Inflammatory macrophage treated with lipopolysaccharide for 4 hours (primary cell): ENCODE measurements at places on chromosomes 3 and 15.

GRCh38 chr3:178486903-178487302, 49.3 kb upstream of the KCNMB2 start:
- no peak for DNase-seq

DNA sequence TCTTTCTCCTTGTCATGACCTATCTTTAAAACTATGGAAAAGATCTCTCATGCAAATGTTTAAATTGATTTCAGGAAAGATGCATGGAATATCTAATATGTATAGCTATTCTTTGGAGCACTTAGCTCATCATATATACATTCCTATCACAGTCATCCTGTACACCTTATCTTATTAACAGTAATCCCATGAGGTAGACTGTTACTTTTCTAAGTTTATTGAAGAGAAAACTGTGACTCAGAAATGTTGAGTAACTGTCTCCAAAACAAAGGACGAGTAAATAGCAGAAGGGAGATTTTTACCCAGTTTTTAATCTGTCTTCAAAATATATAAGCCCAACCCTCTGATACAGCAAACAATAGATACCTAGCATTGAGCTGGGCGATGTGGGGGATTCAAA, 308.3 kb downstream of the GAP43 start:
- DNase-seq, result no peak

GRCh38 chr3:56369914-56370313, 98.4 kb downstream of the ERC2 start:
- DNase-seq, result no peak

DNA sequence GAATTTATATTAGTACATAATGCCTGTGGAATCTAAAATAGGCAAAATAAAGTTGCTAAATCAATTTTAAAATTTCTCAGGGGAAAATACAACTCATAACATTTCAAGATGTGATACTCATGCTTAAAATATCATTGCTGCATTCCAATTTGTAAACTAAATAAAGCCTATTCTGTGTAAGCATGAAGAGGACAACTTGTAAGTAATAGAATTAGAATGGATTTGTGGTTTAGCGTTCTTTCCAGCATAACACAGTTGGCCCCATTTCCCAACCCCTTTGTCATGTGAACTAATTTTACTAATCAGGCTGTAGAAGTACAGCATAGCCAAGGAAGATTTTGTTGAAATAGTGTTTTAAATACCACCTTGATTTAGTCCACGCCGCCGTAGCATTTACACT, 437.2 kb downstream of the SI start:
- DNase-seq, result no peak

GRCh38 chr3:4448187-4448586, 18.9 kb downstream of the SUMF1 start:
- DNase-seq, result no peak

DNA sequence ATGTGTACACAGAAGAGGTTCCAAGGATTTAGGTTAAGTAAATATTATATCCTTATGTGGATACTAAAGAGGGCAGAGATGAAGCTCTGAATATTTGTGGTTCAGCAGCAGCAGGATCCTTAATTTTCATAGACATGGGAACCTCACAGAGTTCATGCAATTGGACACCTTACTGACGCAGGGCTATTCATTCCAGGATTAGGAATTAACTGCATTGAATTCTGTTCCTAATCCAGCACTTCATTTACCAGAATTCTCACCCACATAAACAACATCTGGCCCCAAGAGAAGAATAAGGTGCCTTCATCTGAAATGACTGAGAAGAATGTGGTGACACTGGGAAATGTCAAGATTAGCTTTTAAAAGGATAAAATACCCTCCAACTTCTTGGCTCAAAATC, 62.4 kb downstream of the ADAMTS9 start:
- no peak for DNase-seq

DNA sequence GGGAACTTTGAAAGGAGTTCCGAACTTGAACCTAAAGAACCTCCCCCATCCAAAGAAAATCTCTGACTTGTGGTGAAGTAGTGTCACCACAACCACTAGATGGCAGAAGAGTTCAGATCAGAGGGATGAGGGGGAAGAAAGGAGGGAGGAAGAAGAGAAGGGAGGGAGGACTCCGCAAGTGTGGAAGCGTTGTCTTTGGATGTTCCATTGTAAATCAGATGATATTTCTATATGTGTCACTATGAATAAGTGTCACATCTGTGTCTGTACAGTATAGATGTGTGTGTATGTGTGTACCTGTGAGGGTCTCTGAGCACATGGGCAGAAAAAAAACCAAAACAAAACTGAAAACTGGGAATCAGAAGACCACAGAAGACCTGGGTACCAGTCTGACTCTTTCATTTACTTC, 16.9 kb downstream of the SLC24A1 start:
- peak; percentile 70 for DNase-seq

DNA sequence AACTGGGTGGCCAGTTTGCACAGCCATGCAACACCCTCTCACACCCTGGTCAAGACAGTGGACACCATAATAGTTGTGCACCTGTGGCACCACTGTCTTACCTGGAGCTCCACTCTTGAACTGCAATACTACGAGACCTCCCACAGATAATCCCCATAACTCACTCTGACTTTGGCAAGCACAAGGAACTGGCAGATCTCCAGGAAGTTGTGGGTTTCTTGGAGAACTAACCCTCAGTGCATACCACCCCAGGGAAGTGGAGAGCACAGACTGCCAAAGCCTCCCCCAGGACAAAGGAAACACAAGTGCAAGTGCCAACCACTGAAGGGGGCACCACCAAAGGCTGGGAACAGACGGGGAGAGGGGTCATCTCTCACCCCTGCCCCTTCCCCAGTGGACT, 318.6 kb downstream of the SUCLG2 start:
- DNase-seq, result no peak

- no peak for DNase-seq
These were observed 2.9 kb downstream of the VILL start for GRCh38 chr3:37993460-37993819.

GRCh38 chr15:40906991-40907802, 12.9 kb downstream of the VPS18 start:
- DNase-seq, result peak; percentile 52

DNA sequence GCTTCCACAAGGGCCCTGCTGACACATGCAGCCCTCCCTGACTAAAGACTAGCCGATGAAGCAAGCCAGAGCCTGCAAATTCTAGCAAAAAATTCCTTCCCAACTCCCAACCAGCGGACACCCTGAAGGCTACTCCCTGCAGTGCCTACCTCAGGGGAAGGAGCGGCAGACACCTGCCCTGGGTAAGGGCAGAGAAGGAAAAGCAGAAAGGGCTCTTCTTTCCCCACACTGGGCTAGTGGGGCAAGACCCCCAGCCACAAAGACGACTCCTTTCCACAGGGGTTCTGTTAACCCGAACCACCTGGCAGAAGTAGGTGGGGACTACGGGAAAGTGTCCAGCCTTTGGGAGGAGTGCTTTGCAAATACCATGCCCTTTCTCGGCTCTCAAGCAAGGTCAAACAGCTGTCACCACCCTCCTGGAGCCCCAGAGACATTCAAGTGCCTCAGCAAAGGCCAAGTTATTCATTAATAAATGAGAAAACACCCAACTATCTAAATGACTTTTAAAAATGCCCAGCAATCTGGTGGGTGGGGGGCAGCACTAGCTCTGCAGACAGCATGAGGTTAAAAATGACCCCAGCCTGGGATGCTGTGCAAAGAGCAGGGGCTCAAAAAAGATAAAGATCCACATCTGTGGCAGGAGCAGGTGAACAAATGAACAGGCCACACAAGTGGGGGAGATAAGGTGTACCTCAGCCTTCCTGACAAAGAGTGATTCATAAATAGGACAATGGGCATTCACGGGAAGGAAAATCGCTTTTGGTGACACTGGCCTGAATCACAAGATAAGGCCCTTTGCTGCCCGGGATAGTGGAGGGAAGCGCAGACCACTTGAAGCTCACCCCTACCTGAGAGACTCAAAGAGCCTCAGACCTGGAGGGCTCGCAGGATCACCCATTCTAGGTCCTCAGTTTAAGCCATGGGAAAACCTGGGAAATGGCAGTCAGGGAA, 33.0 kb downstream of the CCDC12 start:
- DNase-seq, result no peak

DNA sequence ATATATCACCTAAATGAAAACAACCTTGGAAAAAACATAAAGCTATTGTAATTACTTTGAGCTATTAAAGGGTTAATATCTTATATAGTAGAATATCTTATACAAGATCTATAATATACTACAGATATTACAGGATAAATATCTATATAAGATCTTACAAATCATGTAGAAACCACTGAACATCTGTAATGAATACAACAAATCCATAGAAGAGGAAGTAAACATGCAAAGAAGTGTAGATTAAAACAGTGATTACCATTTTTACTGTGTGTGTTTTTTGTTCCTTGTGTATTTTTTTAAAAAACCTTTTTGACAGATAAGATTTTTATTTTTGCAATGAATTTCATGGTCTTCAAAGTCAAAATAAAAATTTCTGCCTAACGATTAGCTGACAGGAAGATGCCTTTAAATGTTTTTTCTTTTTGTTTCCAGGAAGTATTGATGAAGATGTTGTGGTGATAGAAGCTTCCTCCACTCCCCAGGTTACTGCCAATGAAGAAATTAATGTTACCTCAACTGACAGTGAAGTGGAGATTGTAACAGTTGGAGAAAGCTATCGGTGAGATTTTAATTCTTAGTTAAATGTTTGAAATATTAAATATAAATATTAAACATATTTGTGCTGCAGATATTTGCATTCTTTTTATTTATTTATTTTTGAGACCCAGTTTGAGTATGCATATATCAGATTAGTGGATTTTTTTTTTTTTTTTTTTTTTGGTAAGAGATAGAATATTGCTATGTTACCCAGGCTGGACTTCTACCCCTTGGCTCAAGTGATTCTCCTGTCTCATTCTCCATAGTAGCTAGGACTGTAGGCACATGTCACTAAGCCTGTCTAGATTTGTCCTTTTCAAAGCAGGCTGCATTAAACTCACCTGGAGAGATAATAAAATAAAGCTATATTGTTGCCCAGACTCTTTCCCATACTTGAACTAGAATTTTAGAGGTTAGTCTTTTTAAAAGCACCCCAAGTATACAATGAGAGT, 52.8 kb upstream of the CCNB2 start:
- DNase-seq, result no peak

DNA sequence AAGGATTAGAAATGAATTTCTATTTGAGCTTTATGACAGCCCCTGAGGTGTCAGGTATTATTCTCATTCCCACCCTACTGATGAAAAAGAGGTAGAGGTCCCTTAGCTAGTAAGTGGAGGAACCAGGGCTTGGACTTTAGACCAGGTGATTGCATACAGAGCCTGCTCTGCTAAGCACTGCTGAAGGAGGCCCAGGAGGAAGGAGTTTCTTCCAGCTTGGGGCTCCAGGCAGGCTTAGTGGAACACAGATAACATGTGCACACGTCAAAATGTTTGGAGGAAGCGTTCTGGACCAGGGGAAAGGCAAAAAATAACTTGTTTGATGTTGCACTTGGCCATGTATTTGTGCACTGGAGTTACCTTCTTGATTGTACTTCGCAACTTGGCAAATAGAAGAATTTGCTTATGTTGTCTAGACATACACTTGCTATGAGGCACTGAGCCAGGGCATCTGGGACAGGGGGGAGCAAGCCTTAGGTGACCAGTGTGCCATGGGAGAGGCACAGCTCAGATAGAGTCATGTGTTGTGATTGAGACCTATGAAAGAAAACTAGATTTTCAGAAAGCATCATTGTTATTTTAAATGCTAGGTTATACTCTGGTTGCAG, 22.4 kb downstream of the IFT122 start:
- no peak for DNase-seq

- DNase-seq, result no peak
These were observed 20.8 kb downstream of the ARHGEF3 start for GRCh38 chr3:56780936-56781335.

DNA sequence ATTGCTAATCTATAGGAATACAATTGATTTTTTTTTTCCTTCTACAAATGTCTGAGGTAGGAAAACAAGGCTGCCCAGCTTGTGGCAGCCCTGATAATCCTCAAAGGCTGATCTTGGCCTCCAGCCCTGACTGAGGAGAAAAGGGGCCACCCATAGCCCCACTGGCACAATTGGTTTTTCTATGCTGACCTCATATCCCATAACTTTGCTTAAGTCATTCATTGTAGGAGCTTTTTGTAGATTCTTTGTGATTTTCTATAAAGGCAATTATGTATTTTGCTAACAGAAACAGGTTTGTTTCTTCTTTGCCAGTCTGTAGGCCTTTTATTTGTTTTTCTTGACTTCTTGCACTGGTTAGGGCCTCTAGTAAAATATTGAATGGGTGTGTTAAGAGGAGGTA, 80.2 kb upstream of the C15orf39 start:
- DNase-seq, result no peak

DNA sequence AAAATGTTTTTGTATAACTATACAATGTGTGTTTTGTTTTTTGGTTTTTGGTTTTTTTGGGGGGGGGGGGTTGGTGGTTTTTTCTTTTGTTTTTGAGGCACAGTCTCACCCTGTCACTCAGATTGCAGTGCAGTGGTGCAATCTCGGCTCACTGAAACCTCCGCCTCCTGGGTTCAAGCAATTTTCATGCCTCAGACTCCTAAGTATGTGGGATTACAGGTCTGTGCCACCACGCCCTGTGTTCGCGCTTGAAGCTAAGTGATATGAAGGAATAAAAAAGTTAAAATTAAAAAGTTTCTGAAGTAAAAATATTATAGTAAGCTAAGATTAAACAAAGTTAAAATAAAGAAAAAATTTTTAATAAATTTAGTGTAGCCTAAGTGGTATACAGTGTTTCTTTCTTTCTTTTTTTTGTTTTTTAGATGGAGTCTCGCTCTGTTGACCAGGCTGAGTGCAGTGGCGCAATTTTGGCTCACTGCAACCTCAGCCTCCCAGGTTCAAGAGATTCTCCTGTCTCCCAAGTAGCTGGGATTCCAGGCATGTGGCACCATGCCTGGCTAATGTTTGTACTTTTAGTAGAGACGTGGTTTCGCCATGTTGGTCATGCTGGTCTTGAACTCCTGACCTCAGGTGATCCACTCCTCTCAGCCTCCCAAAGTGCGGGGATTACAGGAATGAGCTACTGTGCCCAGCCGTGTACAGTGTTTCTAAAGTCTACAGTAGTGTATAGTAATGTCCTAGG, 53.9 kb upstream of the TEX55 start:
- DNase-seq, result no peak

- DNase-seq, result peak; percentile 40
These were observed 556 bp downstream of the CRYBG3 start for GRCh38 chr3:97822359-97822775.

- DNase-seq, result no peak
These were observed 21.4 kb downstream of the PLA1A start for GRCh38 chr3:119619094-119619493.

GRCh38 chr3:171936191-171936841, 93.2 kb downstream of the TMEM212 start:
- DNase-seq, result peak; percentile 99
